ENCODE measurements at places on chromosomes 1 and 21. TPM values are rescaled to one million over a fixed set of nuclear protein-coding genes. Genes with fewer than 3 reads are reported as not detected.

EGLN1 gene
- 21.2 TPM for polyA plus RNA-seq

GRCh38 chr1:187848321-187848720, 1019.6 kb downstream of the PLA2G4A start:
- no peak for DNase-seq

PRKCZ gene
- polyA plus RNA-seq = 7.4 TPM

- no peak for DNase-seq
Observed at GRCh38 chr1:201766131-201766866, 62.7 kb upstream of the IPO9 start.

DNA sequence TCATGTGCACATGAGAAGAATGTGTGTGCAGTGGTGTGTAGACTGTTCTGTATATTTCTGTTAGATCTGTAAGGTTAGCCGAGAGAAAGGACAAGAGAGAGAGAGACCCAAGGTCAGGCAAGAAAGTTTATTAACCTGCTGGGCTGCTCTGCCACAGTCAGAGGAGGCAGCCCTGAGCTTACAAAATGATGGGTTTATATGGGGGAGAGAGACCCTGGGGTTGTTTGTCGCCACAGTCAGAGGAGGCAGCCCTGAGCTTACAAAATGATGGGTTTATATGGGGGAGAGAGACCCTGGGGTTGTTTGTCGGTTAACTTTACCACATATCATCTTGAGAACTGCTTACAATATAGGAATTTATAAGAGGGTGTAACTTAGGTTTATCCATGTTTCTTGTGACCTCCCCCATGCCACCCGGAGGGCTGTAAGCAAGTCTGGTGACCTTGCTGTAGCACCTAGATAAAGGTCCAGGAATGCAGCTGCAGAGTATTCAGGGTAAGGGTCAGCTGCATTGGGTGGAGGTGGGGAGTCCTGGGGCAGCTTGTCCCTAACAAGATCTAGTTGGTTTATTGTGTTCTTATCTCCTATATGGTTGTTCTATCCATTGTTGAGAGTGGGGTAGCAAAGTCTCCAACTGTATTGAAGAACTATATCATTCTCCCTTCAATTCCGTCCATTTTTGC, 9.3 kb upstream of the ZBTB40 start:
- no peak for DNase-seq

- no peak for DNase-seq
Observed at GRCh38 chr1:201400212-201400851, 1.2 kb upstream of the LAD1 start.

DNA sequence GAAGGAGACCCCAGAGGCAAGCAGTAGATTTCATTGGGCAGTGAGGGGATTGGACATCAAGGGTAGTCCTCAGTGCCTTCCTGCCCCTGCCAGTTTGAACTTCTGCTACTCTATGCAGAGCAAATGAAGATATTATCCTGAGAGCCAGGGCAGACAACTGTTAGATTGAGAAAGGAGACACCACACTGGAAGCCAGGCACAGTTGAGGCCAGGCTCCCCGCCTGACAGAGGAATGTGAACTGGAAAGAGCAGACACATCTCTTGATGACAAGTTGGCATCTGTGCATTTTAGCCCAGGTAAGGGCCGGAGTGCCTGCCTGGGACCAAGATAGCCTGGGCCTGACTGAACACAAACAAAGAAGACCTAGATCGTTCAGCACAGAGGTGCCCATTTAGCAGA, 16.0 kb downstream of the SH3BGR start:
- DNase-seq = no peak

CCDC30 gene
- 1.2 TPM for polyA plus RNA-seq

DNA sequence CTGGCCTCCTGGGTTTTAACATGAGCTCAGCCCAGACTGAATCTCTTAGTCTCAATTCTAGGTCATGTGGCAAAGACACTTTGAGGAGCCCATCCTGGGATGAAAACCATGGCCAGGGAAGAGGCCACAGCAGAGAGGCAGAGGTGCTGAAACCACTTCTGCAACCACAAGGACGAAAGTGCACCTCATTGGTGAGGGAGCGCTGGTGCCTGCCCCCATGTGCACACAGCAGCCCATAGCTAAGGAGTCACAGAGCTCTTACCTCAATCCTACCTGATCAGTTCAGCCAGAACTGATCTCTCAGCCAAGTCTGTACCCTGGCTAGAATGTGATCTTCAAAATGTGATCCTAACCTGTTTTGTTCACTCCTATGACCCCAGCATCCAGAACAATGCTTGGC, 32.9 kb upstream of the SRP9 start:
- no peak for DNase-seq

KRTAP12-2 gene
- not detected for polyA plus RNA-seq

DNA sequence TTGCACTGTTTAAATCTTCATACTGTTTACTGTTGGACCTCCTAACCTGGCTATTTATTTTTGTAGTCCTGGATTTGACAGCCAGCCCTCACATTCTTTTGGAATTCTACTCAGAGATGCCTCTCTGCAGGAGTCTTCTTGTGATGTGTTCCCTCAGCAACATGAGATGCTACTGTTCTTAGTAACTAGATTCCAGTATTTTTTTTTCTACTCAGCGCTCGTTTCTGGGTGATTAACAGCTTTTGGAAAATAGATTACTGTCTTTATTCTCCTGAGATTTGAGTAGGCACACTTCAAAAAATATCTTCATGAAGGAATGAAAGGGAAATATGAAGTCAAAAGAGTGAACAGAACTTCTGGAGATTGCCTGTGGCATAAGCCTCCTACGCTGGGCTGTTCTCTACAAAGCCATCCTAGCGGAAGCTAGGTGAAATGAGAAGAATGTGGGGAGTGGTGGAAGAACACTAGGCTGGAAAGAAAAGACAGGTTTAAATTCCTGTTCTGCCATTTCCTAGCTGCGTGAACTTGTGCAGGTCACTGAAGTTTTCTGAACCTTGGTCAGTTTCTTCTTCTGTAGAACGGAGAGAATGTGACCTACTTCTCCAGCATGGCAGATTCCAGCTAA, 75.9 kb downstream of the LRRC8C start:
- DNase-seq = no peak

GRCh38 chr1:212595229-212595628, 13.3 kb upstream of the ATF3 start:
- DNase-seq = no peak

DNA sequence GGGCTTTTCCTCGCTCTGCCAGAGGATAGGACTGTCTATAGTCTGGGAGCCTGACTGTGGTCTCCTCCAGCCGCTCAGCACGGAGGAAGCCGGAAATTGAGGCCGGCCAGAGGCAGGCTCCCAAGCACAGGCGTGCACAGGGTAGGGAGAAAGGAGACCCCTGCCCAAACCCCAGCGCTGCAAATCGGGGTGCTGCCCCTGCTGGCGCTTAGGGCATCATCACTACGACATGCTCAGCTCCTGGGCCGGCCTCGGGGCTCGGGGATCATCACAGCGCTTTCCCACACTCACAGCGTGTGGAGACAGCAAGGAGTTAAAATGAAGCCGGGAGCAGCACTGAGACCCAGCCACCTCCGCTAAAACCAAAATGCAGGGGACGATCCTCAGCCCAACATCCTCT, 62.8 kb upstream of the ARHGEF16 start:
- no peak for DNase-seq

DNA sequence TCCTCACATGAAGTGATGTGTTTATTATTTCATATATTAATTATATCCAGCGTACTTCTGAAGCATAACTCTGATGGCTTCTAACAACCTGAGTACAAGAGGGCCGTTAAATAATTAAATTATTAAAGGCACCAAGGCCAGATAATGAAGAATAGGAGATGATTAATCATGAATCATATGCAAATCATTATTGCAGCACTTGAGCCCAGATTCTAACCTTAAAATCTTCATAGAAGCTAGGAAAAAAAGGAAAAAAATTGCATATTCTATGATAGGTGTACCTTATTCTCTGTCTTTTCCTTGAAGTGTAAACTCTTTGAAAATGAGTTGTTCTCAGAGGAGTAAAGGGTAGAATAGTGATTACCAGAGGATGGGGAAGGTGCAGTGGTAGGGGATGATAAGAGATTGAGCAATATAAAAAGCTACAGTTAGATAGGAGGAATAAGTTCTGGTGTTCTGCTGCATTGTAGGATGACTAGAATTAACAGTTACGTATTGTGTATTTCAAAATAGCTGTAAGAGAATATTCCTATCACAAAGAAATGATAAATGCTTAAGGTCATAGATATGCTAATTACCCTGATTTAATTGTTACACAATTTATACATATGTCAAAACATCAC, 51.1 kb downstream of the SWT1 start:
- no peak for DNase-seq

- no peak for DNase-seq
Observed at GRCh38 chr1:224317383-224318045, 12.5 kb downstream of the NVL start.

GRCh38 chr1:36142121-36142520, 7.2 kb downstream of the TRAPPC3 start:
- no peak for DNase-seq

GJA5 gene
- not detected for polyA plus RNA-seq

DNA sequence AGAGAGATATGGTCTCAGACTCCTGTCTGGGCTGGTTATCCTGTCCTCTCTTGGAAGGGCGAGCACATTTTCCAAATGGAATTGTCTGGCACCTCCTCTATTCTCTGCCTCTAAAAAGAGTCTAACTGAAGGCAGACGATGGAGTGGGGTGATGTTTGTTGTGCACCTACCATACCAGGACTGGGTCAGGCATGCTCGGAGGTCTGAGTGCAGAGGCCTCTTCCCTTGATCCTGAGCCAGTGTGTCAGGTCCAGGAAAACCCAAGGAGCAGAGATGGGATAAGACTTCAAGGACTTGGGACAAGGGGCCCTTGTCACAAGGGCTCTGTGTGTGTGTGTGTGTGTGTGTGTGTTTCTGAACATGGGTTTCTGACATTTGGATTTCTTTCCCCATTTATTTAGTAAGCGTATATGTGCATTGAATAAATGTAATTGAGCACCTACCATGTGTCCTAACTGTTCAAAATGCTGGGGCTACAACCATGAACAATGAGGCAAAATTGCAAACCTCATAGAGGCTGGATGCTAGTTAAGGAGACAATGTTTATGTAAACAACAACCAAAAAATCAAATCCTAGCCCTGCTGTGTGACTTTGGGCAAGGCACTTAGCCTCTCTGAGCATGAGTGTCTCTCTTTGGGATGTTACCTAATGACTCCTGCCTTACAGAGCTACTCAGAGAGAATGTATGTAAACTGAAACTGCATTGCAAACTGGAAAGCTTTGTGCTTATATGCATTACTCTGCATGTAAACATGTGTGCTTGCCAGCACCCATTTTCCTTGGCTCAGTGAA, 276.3 kb downstream of the FOXD2 start:
- DNase-seq = no peak

VANGL2 gene
- 0.06 TPM for polyA plus RNA-seq

DNA sequence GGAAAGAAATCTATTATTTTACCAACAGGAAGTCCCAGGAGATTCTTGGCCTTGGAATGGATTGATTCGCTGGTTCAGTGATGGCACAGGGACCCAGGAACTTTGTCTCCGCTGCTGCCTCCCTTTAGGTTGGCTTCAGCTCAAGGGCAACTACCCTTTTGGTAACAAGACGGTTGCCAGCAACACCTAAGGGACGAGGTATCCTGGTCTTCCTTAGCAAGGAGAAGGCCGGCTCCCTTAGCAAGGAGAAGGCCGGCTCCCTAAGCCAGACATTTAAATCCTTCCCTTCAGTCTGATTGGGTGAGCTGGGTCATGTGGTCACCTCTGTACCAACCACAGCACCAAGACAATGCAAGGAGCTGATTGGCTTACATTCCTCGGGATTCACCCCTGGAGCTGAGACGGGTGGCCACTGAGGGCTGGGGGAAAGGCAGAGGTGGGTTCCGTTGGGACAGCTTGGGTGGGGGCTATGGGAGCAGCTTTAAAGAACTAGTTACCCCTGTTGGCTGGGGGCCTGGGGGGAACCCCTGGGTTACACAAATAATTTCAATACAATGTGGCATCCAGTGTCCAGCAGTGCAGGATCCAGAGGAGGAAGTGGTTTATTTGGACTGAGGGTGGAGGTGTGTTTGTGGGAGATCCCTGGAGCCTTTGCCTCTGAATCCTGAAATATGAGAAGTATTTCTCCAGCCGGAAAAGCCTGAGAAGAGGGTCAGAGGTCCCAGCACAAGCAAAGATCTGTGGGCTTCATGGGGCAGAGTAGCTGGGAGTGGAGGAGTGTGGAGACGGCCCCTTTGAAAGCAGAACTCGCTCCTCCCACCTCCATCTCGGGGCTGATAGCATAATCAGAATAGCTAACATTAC, 20.7 kb upstream of the CLIC4 start:
- DNase-seq = no peak

DNA sequence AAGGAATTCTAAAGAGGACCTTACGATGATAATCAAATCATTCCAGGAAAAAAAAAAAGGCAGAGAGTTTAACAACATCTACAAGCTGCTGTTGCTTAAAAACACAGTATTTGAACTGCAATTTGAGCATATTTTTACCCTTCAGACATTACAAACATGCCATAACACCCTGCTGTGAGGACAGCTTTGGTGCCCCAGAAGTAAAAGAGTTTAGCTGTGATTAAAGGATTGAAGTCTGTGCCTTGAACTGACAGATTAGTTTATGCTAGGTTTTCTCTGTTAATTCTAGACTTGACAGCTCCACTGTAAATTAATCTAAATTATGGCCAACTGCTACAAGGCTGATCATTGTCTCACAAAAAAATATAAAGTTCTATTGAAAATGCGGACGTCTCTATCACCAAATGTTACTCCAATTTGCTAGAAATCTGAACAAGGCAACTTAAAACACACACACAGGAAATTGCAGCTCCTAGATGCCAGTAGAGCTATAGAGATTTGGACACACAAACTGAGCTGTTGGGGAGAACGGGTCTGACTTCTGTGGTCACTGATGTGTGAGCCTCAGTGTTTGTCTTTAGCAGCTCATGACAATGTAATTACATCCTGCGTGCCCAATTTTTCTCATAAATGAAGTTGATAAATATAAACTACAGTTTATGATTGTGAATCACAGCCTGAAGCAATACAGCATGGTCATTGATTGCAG, 217.9 kb downstream of the NTNG1 start:
- no peak for DNase-seq
